ENCODE measurements at places on chromosomes 5 and 9. TPM values are rescaled to one million over a fixed set of nuclear protein-coding genes. Genes with fewer than 3 reads are reported as not detected.

GRCh38 chr9:87063871-87064270, 116.6 kb upstream of the GAS1 start:
- H3K4me3 ChIP-seq = no peak overlapping the region
- H3K4me1 ChIP-seq = no peaks in the 10 kb centered on the region
- DNase-seq = no peak
- no peaks in the 10 kb centered on the region for H3K36me3 ChIP-seq
- H3K27me3 ChIP-seq = no peaks in the 10 kb centered on the region

CMBL gene
- 0.23 TPM for total RNA-seq

IL4 gene
- total RNA-seq = 21.6 TPM

DNA sequence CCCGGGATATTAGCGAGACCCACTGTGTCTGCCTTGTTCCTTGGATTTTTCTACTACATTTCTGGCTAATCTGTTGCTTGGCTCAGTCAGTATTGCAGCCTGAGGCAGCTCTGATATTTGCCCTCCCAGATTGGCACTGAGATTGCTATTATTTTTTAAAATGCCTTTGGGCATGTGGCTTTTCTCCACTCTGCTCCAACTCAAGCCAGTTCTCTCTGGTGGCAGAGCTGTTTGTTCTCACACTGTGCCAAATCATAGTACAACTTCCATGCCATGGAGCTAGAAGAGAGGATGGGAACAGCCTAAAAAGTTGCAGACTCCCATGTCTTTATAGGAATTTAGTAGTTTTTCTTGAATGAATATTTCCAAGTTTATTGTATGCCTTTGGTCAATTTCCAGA, 155.9 kb upstream of the ATP10B start:
- DNase-seq = no peak
- no peaks in the 10 kb centered on the region for H3K27me3 ChIP-seq
- H3K4me1 ChIP-seq = no peaks in the 10 kb centered on the region
- no peaks in the 10 kb centered on the region for H3K36me3 ChIP-seq

SAP30L gene
- total RNA-seq = 35.9 TPM

GABRA6 gene
- not detected for total RNA-seq

PFN3 gene
- not detected for total RNA-seq

CDH6 gene
- not detected for total RNA-seq

TEX48 gene
- 0.68 TPM for total RNA-seq

TYRP1 gene
- not detected for total RNA-seq

GRCh38 chr9:86893811-86894490, 53.4 kb downstream of the GAS1 start:
- H3K27ac ChIP-seq = no peak overlapping the region
- H3K4me3 ChIP-seq = no peak overlapping the region
- H3K4me1 ChIP-seq = no peaks in the 10 kb centered on the region

GRCh38 chr9:131892902-131893500, 153.1 kb upstream of the RAPGEF1 start:
- H3K27ac ChIP-seq = no peak overlapping the region
- H3K27me3 ChIP-seq = no peaks in the 10 kb centered on the region
- no peaks in the 10 kb centered on the region for H3K4me1 ChIP-seq
- DNase-seq = no peak
- no peak overlapping the region for H3K4me3 ChIP-seq

DNA sequence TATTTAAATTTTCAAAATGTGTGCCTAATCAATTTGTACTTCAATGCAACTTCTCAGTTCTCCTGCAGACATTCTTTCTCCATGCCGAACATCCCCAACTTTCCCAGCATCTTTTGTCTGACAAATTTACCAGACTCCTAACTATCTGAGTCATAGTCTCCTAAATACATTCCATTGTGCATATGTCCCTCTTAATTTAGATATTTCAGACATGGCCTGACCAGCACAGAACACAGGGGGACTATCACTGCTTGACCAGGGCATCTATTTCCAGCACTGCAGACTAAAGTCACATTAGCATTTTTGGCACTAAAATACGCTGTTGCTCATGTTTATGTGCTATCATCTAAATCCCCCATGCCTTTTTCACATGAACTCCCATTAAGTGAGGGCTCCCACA, 71.9 kb downstream of the ITGA1 start:
- H3K27ac ChIP-seq = no peak overlapping the region
- H3K4me3 ChIP-seq = no peak overlapping the region
- no peaks in the 10 kb centered on the region for H3K36me3 ChIP-seq
- peaks cover 3% of the 10 kb centered on the region for H3K27me3 ChIP-seq
- no peak for DNase-seq

- no peaks in the 10 kb centered on the region for H3K4me1 ChIP-seq
- no peak for DNase-seq
- H3K27me3 ChIP-seq = no peaks in the 10 kb centered on the region
- H3K4me3 ChIP-seq = no peak overlapping the region
Observed at GRCh38 chr9:134043531-134043988, 18.3 kb downstream of the BRD3OS start.

OSTF1 gene
- 87.5 TPM for total RNA-seq

GRCh38 chr5:137959488-137959887, 70.2 kb downstream of the PKD2L2 start:
- no peak for DNase-seq
- peaks cover 43% of the 10 kb centered on the region for H3K36me3 ChIP-seq
- no peak overlapping the region for H3K27ac ChIP-seq
- H3K4me1 ChIP-seq = no peaks in the 10 kb centered on the region
- no peaks in the 10 kb centered on the region for H3K27me3 ChIP-seq

GRCh38 chr5:104789366-104789765, 1226.8 kb upstream of the NUDT12 start:
- H3K27me3 ChIP-seq = no peaks in the 10 kb centered on the region
- no peak for DNase-seq
- H3K4me1 ChIP-seq = no peaks in the 10 kb centered on the region
- no peak overlapping the region for H3K4me3 ChIP-seq
- no peaks in the 10 kb centered on the region for H3K36me3 ChIP-seq

GRCh38 chr5:104062621-104063377, 500.2 kb upstream of the NUDT12 start:
- no peaks in the 10 kb centered on the region for H3K36me3 ChIP-seq
- H3K27me3 ChIP-seq = no peaks in the 10 kb centered on the region
- no peak overlapping the region for H3K27ac ChIP-seq
- no peaks in the 10 kb centered on the region for H3K4me1 ChIP-seq

DIRAS2 gene
- total RNA-seq = not detected

DNA sequence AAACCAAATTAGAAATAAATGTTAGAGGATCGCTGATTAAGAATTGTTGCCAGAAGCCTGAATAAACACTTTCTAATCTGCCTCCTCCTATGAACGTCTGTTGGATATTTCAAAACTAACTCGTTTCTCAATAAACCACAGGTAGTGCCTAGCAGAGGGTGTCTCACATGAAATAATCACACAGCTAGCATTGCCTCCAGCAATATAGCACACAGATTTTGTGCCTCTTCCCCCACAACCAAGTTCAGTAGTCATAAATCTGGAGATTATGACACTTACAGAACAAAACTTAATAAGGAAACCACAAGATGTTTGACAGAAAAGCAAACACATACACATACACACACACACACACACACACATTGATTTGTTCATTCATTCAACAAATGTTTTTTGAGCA, 173.2 kb upstream of the CDH10 start:
- no peak overlapping the region for H3K27ac ChIP-seq
- no peaks in the 10 kb centered on the region for H3K27me3 ChIP-seq
- no peaks in the 10 kb centered on the region for H3K4me1 ChIP-seq
- no peak overlapping the region for H3K4me3 ChIP-seq

GAPT gene
- total RNA-seq = not detected

DNA sequence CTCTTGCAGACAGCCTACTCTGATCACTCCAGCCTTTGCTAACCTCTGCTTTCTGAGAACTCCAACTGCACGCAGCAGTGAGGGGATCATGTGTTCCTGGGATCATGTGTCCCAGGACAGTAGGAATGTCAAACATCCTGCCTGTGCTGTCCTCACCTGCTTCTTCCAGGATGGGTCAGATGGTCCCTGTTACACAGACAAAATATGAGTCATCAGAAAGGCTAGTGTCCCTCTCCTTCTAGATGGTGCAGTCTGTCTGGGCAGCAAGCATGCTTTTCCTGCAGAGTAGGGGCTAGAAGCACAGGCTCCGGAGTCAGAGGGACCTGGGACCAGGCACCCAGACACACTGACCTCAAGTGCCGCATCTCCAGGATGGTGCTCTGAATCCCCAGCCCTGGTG, 20.1 kb upstream of the SLC25A48 start:
- no peaks in the 10 kb centered on the region for H3K4me1 ChIP-seq
- no peak for DNase-seq
- H3K27me3 ChIP-seq = peaks cover 26% of the 10 kb centered on the region
- no peak overlapping the region for H3K27ac ChIP-seq

GRCh38 chr9:86731511-86732063, 215.7 kb downstream of the GAS1 start:
- no peak for DNase-seq
- H3K4me1 ChIP-seq = no peaks in the 10 kb centered on the region
- no peaks in the 10 kb centered on the region for H3K27me3 ChIP-seq
- H3K27ac ChIP-seq = no peak overlapping the region

ZFP2 gene
- total RNA-seq = 0.18 TPM

PCDHGB3 gene
- total RNA-seq = 0.85 TPM

DNA sequence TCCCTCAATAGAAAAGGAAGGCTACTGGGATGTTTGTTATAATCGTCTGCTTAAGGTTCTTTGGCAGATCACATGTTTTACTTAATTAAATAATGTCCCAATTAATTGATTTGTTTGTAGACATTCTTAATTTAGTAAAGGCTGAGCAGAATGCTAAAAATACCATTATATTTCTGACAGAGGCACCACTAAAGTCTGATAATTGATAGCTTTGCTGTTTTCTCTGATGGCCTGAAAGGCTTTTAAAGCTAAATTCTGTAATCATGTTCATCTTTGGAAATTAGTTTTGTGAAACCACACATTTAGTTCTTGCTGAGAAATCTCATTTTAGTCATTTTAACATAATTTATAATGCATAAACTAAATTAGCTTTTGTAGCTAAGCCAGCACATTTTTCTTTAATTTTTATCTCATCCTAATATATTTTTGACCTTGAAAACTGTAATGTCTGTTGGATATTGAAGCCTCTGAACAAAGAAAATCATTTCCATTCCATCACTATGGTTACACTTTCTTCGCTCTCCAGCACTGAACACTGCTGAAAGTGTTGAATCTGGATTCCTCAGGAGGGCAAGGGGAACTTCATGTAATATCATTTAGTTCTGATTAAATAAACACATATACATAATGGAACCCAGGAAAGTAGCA, 329.4 kb downstream of the ELAVL2 start:
- H3K4me3 ChIP-seq = no peak overlapping the region
- H3K36me3 ChIP-seq = no peaks in the 10 kb centered on the region
- H3K27ac ChIP-seq = no peak overlapping the region
- H3K27me3 ChIP-seq = no peaks in the 10 kb centered on the region

DNA sequence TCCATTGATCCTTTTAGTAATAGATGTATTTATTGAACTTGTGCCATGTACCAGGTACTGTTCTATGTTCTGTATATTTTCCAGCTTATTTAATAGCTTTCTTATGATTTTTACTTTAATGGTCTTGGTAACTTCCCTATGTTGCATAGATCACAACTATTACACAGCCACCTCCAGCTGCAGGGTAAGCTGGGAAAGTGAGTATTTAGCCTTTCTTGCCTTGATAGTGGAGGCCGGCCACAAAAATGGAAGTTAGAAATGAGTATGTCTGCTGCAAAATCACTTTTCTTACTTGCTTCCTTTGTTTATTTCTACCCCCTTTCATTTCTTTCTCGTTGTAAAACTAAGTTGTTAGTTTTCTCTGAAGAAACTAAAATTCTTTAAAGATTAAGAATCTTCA, 43.1 kb upstream of the ANKDD1B start:
- H3K27ac ChIP-seq = peak overlapping the region; percentile 96
- H3K4me1 ChIP-seq = peaks cover 41% of the 10 kb centered on the region
- no peaks in the 10 kb centered on the region for H3K27me3 ChIP-seq
- no peak for DNase-seq

DNA sequence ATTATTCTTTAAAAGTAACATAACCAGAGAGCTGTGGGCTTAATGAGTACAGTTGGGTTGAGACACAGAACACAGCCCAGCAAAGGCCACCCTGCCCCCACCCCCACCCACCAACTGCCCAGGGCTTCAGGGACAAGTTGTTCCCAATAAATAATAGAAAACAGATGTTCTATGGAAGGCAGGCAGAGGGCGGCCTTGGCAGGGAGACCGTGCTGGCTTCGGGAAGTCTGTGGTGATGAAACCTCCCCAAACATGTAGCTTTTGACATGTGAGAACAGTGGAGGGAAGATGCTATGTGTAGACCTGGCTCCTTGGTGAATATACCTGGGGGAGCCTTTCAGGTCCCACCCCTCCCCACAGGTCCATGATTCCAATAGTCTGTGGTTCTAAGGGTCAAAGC, 10.0 kb downstream of the TRAF1 start:
- peaks cover 80% of the 10 kb centered on the region for H3K4me1 ChIP-seq
- H3K36me3 ChIP-seq = peaks cover 96% of the 10 kb centered on the region
- H3K27ac ChIP-seq = peak overlapping the region; percentile 77
- no peaks in the 10 kb centered on the region for H3K27me3 ChIP-seq

EGR1 gene
- total RNA-seq = 41.9 TPM

GRCh38 chr5:40446910-40447309, 232.8 kb upstream of the PTGER4 start:
- H3K36me3 ChIP-seq = peaks cover 53% of the 10 kb centered on the region
- no peak overlapping the region for H3K27ac ChIP-seq
- H3K27me3 ChIP-seq = no peaks in the 10 kb centered on the region
- peaks cover 20% of the 10 kb centered on the region for H3K4me1 ChIP-seq
- no peak for DNase-seq

DNA sequence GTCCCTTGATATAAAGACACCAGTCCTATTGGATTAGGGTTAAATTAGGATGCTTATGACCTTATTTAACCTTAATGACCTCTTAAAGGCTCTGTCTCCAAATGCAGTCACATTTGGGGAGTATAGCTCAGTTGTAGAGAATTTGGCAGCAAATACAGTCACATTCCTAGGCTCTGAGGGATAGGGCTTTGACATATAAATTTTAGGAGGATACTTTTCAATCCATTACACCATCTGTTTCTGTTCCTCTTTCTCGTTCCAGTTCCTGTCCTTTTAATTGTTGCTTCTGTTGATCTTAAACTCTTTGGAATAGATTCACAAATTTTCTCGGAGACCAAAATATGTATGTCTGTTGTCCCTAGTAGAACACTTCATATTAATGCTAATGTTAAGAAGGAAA, 390.0 kb upstream of the PCSK5 start:
- H3K4me3 ChIP-seq = no peak overlapping the region
- no peaks in the 10 kb centered on the region for H3K36me3 ChIP-seq
- DNase-seq = no peak
- no peaks in the 10 kb centered on the region for H3K27me3 ChIP-seq

GRCh38 chr9:107827304-107827703, 337.7 kb upstream of the KLF4 start:
- no peak overlapping the region for H3K27ac ChIP-seq
- H3K4me3 ChIP-seq = no peak overlapping the region
- DNase-seq = no peak
- no peaks in the 10 kb centered on the region for H3K4me1 ChIP-seq
- no peaks in the 10 kb centered on the region for H3K36me3 ChIP-seq
- no peaks in the 10 kb centered on the region for H3K27me3 ChIP-seq

- H3K36me3 ChIP-seq = no peaks in the 10 kb centered on the region
- no peak for DNase-seq
- no peaks in the 10 kb centered on the region for H3K27me3 ChIP-seq
- no peak overlapping the region for H3K4me3 ChIP-seq
- no peaks in the 10 kb centered on the region for H3K4me1 ChIP-seq
- H3K27ac ChIP-seq = no peak overlapping the region
Observed at GRCh38 chr9:123401879-123402513, 46.0 kb downstream of the CRB2 start.

MCC gene
- 1.6 TPM for total RNA-seq

Data from activated T-helper 2 cell treated with anti-CD3 and anti-CD28 coated beads, Interferon-gamma antibody, Interleukin-2, Interleukin-4, amounts not matched to agents 10 μg/mL and 5 μg/mL and 100 μg/mL, durations not matched to agents 14 hours and 24 hours and 36 hours (primary cell).